ENCODE measurements at places on chromosomes 16 and 17. TPM values are rescaled to one million over a fixed set of nuclear protein-coding genes. Genes with fewer than 3 reads are reported as not detected.
A peak's percentile ranks its signal among the peaks of the same experiment; 100 is the strongest.

TPPP3 gene
- polyA plus RNA-seq, result not detected

SALL1 gene
- not detected for polyA plus RNA-seq

ABCC12 gene
- polyA plus RNA-seq, result not detected

STUB1 gene
- 181 TPM for polyA plus RNA-seq

SCN4A gene
- polyA plus RNA-seq, result not detected

OTOP3 gene
- polyA plus RNA-seq, result not detected

MT1G gene
- polyA plus RNA-seq, result not detected

FOXN1 gene
- polyA plus RNA-seq, result not detected

RNF112 gene
- 0.06 TPM for polyA plus RNA-seq

DNAJA2 gene
- 79.2 TPM for polyA plus RNA-seq

WNT9B gene
- not detected for polyA plus RNA-seq

GRCh38 chr16:69794486-69794885 is 32.4 kb downstream of the WWP2 start:
- DNase-seq, result no peak

DNA sequence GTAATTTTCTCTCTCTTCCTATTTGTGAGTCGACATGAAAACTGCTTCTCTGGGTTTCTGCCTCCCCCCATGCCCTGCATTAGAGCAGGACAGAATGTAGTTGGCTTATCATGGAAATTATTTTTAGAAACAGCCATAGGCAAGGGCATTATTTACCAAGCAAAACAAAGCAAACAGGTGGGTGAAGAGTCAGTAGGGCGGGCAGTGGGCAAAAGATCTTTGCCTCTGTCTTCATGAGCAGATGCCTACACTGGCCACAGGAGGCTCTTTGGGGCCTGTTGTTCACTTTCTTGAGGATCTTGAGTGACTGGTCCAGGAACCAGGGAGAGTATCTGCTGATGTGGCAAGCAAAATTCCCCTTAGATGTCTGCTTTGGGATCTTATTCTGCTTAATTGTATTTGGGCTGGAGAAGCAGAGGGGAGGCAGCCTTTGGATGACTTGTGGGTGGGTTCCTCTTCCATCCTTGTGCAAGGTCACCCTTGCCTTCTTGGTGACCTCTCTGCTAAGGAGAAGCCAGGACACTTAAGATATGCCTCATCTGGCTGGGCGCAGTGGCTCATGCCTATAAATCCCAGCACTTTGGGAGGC is 42.5 kb upstream of the CLEC19A start:
- DNase-seq, result no peak

DNA sequence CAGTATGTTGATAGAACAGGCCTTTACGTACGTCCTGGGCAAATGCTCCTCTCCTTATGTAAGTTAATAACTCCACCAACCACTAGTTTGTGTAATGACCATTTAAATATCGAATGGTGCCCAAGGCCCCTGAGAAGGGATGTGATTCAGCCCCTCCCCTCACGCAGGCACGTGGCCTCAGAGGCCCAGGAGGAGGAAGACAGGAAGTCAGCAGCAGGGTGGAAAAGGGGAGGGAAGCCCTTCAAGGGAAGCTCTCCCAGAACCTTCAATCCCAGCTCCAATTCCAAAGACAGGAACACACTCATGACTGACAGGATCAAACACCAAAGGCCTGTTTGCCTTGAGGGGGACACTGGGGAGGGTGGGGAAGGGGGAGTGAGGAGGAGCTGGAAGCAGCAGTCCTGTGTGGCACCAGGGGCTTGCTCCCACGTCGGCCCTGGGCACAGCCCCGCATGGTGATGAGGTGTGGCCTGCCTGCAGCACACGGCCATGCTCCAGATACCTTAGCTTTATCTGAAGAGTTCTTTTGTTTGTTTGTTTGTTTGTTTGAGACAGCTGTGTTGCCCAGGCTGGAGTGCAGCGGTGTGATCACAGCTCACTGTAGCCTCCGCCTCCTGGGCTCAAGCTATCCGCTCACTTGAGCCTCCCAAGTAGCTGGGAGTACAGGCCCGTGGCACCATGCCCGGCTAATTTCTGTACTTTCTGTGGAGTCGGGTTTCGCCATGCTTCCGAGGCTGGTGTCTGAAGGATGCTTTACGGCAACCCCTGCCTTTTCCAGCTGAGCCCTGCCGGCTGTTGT is 105.0 kb downstream of the ZNF778 start:
- DNase-seq, result no peak

DNA sequence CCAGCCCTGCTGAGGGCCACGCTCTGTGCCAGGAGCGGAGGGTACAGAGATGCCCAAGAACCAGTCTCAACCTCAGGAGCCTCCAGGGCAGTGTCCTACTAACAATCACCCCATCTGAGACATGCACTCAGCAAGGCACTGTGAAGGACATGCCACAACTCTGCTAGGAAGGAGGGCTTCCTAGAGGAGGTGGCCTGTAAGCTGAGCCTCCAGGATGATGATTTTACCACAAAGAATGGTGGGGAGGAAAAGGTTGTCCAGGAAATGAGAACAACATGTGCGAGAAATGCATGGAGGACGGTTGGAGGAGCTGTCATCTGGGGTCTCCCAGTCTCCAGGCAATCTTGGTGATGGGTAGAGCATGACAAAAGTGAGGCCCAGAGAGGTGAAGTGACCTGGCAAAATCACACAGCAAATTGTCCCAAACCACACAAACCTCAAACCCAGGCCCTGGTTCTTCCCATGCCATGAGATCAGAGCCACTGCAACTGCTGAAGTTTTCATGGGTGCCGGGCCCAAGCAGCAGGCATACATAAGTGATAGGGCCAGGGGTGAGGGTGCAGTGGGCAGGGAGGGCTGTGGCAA is 30.5 kb downstream of the CNGB1 start:
- no peak for DNase-seq

GRCh38 chr16:56513972-56514371 is 5.9 kb downstream of the BBS2 start:
- DNase-seq, result peak; percentile 40

Measured in CD4-positive, alpha-beta memory T cell (primary cell).